ENCODE measurements at places on chromosomes 1 and 21.

GRCh38 chr21:28636752-28637691 is 355.7 kb downstream of the LTN1 start:
- DNase-seq: no peak

- DNase-seq: no peak
Observed at GRCh38 chr1:29825274-29825940, 589.1 kb downstream of the PTPRU start.

DNA sequence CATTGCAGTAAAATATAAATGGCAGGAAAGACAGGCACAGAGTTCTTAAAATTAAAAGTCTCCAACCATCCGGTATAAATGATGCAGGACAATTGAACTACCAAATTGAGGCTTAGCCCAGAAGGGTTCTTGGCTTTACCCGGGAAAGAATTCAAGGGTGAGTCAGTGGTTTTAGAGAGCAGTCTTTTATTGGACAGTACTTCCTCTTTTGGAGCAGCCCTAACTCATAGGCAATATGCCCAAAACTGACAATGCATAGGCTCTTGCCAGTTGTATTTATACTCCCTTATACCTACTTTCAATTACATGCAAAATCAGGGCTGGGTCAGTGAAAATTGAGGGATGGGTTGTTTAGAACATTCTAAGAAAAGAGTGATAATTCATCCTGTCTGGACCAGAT is 1628.9 kb upstream of the PRMT6 start:
- DNase-seq: no peak

- no peak for DNase-seq
Observed at GRCh38 chr1:47765236-47765635, 231.9 kb downstream of the TRABD2B start.

- DNase-seq: no peak
Observed at GRCh38 chr1:68269637-68270430, 37.5 kb upstream of the WLS start.

- DNase-seq: no peak
Observed at GRCh38 chr1:175128523-175128922, 60.9 kb downstream of the TNN start.

DNA sequence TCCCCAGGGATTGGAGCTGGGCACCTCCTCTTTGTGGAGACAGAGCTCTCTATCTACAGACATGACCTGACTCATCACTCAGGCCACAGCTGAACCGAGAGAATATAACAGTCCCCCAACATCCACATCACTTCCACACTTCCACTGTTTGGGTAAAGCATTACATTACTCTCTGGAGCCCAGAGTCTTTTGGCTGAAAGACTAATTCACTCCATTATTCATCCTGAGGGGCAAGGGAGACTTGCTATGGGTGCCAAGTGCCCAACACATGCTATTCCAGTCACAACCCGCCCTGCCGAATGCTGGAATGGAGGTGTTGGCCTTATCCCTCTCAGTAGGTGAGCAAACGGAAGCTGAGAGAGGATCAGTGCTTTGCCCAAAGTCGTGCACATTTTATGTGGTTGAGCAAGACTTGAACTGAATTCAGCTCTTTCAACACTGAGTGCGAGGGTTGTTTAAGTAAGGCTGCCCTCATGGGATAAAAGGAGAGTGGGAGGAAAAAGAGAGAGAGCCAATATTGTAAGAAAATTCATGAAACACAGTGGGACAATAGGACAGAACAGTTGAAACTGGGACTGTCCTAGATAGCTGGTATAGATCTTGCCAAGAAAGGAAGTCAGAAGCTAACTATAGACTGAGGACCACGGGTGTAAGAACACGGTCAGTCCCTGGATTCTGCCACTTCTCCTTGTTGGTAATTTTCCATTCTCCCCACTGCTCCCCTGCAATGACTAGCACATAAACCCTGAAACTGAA is 13.5 kb upstream of the CHI3L1 start:
- no peak for DNase-seq

- DNase-seq: no peak
Observed at GRCh38 chr21:16454399-16454798, 724.6 kb downstream of the USP25 start.

DNA sequence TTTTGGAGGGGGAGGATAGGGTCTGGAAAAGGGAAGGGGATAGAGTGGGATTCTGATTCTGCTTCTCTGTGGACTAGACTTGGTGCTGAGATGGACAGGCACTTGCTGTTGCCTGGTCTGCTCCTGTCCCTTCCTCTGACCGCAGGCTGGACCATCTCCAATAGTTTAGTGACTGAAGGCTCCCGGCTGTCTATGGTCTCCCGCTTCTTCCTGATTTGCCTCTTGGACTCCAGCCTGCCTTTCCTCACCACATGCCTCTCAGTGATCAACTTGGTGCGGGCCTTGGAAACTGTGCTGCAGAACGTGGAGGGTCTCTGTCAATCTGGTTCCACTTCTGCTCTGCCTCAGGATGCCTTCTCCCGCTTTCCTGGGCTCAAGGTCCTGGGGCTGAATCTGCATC is 6.3 kb upstream of the ZSCAN20 start:
- DNase-seq: no peak

- no peak for DNase-seq
Observed at GRCh38 chr1:235291599-235292091, 36.3 kb downstream of the ARID4B start.

DNA sequence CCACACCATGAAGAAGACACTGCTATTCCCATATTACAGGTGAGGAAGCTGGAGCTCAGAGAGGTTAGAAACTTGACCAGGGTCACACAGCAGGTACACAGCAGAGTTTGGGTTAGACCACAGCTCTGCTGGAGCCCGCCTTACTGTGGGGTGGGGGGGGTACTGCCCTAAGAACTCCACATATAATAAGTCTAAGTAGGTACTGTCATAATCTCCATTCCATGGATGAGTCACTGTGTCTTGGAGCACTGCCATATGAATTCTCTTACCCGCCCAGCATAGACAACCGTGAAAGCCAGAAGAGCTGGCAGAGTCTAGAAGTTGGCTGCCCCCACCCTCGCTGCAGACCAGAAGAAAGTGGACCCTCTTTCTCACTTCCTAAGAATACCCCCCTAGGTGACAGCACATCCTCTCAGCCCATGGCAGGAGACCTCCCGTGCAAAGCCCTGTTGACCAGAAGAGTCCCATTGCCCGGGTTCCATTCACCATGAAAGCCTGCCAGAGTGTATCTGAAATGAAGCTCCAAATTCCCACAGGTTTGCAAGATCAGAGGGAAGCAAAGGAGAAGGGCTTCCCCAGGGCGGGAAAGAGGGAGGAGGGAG is 5.2 kb upstream of the PLA2G2D start:
- DNase-seq: no peak

GRCh38 chr1:87176087-87176486 is 152.6 kb upstream of the LMO4 start:
- DNase-seq: no peak

DNA sequence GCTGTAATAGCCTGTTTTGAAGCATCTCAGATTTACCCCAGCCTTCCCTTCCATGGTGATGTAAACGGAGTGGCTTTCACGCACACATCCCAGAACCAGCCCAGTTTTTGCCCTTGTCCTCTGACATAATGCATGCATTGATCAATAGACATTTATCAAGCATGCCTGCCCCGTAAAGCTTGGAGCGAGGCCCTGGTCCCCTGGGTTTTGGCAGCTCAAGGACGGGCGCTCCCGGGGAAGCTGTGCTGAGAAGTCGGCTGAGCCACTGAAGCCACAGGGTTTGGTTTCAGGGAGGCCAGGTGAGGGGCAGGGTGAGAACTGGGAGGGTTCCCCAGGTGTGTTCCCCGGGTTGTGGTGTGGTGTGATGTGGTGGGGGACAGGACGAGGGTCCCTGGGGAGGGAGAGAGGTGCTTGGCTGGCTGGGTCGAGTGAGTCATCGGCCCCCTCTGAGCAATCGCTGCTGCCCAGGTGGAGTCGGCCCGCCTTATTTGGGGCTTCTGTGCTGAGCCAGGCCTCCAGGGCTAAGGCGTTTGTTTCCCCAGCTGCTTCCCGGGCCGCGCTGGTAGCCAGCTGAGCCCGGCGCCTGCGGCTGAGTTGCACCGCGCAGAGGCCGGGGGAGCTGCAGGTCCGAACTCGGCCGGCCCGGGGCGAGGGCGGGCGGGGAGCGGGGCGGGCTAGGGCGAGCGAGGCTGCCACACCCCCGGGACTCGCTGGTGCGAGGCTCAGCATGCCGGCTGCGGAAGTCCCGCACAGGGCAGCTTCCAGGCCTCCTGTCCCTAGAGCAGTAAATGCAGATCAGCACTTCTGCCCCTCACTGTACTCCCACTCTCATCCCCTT is 23.6 kb downstream of the ATP2B4 start:
- DNase-seq: peak; percentile 82

DNA sequence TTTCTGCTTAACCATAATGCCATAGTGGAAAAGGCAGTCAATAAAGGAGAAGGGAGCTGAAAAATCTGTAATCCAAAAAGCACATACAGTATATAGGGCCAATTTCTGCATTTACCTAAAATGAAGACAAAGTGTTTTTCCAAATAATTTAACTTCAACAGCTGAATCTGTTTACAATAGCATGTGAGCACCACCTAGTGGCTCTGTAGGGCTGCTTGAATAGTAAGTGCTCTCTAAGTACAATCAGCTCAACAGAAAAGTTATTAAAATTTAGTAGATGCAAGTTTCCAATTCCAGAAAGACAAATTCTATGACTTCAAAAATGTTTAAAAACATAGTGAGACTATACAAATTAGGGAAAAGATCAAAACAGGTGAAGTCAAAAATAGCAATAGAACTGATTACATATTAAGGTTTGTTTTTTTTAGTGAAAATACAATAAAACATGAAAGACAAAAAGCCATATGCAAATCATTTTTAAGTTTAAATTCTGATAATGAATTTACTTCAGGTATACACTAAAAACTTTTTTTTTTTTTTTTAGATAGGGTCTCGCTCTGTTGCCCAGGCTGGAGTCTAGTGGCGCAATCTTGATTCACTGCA is 220.0 kb downstream of the SETD4 start:
- no peak for DNase-seq

DNA sequence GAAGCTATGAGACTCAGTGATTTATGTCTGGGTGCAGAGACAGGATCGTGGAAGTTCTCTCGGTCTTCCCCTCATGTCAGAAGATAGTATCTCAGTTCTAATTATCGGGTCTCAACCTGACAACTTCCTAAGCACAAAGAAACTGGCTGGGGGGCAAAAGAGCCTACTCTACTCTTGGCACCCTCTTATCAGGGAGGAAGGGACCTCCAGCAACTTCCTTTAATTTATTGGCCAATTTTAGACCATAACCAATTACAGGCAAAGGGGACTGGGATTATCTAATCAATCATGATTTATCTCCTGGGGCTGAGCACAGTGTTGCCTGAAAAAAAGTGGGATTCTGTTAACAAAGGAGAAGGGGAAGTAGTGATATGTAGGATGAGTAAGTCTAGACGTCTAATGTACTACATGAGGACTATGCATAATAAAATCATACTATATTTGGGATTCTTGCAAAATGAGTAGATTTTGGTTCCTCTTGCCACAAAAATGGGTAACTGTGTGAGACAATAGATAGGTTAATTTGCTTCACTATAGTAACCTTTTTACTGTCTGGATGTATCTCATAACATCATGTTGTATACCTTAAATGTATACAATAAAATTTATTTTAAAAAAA is 98.8 kb downstream of the ZFYVE9 start:
- DNase-seq: no peak

DNA sequence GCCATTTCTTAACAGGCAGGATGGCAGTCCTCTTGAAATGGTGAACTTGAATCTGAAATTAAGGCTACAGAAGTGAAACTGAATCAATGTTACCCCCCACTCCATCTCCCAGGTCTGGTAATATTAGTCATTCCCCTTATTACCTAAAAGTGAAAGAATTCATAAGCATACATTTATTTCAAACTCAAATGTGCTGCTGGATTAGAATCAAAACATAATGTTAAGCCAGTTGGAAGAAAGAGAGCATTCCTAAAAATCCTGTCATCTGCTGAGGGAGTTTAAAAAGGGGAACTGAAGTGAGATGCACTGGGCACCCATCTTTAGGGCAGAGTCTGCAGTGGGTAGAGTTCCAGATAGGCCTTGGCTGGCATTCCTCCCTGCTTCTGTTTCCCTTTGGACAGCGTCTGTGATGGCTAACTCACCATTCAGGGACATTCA is 17.4 kb downstream of the KIAA0319L start:
- DNase-seq: no peak

DNA sequence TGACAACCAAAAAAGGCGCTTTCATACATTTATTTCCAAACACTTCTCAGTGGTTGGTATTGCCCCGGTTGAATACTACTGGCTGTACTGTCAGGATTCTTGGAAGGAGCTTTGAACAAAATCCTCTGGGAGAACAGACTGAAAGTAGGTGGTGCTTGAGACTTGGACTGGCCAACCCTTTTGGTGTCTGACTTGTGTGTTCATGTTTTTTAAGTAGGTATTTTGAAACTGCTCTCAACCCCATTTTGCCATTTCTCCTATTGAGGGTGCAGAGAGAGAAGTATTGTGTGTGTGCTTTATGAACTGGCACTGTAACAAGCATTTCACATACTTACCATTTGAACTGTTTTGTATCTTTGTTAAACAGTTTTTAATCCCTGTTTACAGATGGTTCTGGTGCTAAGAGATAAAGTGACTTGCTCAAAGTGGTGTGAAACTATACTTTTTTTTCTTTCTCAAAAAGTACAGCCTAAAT is 21.2 kb downstream of the ARID1A start:
- DNase-seq: no peak

DNA sequence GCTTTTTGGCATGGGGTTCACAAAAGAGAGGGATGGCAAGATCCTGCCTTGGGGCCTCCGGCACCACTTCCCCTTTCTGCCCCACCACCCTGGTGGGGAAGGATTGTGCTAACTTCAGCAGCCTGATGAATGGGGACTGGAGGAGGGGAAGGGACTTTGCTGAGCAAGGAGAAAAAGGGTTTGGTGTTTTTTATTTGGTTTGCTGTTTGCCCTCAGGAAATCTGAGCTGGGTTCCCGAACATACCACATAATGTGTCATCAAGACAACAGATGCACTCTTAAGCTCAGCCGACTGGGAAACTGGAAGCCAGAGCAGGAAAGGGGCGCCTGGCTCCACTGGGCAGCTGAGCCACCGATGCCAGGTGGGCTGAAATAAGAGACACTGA is 19.8 kb downstream of the OLFML2B start:
- no peak for DNase-seq

DNA sequence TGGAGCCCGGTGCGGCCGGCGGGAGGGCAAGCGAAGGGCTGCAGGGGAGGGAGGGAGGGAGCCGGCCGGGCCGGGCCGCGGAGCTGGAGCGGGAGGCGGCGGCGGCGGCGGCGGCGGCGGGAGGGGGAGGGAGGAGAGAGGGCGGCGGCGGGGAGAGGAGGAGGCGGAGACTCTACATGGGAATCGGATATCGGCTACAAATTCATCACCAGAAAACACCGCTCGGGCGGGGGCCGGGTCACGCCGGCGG is at the start of gene AKT3:
Gene AKT3 (minus strand): TSS at position 42 of the 250 bp plus-strand sequence. CDS start 7,073 bp downstream, outside the sequence.
- DNase-seq: no peak

GRCh38 chr1:74363220-74363619 is 128.0 kb downstream of the TNNI3K start:
- no peak for DNase-seq

DNA sequence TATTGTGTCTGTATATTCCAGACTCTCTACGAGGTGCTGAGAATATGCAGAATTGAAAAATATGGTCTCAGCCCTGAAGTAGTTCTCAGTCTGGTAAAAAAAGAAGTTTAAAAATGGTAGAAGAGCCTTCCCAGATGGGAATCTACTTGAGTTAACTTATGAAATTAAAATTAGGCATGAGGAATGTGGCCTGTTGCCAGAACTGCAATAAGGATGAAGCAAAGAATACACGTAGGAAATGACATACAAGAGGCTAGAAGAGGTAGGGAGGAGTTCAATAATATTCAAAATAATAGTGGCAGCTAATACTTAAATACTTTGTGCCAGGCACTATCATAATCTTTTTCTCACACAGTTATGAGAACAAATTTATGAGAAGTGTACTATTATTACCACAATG is 6.3 kb downstream of the ASPM start:
- DNase-seq: no peak

GRCh38 chr1:162997499-162998285 is 71.5 kb upstream of the RGS4 start:
- DNase-seq: no peak

All from activated CD8-positive, alpha-beta memory T cell treated with anti-CD3 and anti-CD28 coated beads, Interleukin-2, amount 50 U/mL, for 48 hours (primary cell).